Fibroblast of gingiva (primary cell): ENCODE measurements at places on chromosomes 1 and 21.

DNA sequence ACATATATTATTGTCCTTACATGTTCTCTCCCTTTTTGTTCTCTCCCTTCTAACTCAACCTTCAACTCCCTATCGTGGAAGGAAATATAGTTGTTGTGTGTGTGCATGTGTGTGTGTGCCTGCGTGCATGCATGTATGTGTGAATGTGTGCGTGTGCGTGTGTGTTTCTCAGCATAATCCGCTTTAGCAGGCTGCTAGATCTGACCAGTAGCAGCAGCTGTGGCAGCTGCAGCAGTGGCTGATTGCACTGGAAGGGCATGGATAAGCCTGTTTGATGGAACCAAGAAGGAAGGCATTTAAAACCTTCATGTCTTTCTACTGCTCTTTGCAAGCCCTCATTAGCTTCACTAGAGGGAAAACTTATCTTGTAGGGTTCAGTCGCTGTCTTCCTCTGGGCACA lies 65.6 kb upstream of the IRF2BP2 start:
- no peak for DNase-seq

DNA sequence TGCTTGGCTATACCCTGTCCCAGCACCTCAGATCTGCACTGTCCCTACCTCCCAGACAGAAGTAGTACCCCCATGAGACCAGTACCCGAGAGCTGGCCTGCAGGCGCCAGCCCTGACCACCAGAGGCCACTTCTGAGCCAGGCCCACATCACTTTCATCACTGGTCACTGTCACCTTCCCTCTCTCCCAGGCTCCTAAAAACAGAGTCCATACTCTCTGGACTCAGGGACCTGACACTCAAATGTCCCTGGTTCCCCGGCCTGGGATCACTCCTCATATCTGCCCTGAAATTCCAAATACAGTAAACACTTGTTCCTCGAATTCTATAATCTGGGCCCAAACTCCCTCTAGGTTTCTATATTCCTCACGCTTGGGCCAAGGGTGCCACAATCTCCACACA lies 18.7 kb downstream of the TMEM53 start:
- no peak for DNase-seq

DNA sequence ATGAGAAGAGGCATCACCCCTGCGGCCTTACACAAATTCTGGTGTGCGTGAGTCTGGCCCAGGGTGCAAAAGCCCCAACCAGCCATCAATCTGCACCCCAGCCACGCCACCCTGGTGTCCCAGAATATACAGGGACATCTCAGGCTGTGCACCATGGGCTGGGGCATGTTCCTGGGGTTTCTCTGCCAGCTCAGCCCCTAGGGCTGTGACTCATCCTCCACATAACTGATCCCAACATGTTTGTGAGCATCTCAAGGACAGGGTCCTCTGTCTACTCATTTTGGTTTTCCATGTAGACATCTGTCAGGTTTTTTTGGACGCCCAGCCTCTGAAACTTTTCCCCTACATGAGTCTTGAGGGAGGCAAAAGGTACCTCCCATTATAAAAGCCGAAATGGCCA lies 511 bp downstream of the ZNF683 start:
- DNase-seq: no peak

DNA sequence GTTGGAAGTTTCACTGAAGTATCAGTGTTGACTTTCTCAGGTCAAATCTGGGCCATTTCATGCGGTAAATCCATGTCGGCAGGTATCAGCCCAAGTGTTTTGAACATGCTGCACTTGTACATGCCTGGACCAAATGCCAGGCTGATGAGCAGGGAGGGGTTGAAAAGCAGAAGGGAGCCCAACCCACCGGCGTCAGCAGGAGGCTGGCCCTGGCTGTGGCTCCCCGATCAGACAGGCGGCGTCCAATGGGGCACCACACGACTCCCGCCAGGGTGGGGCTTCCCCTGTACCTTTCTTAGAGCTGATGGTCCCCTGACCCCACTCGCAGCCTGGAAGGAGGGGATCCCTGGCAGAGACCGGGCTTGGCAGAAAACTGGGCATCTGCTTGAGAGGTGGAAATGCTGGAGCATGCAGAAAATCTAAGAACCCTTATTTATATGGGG lies 540.0 kb downstream of the KIF26B start:
- no peak for DNase-seq

DNA sequence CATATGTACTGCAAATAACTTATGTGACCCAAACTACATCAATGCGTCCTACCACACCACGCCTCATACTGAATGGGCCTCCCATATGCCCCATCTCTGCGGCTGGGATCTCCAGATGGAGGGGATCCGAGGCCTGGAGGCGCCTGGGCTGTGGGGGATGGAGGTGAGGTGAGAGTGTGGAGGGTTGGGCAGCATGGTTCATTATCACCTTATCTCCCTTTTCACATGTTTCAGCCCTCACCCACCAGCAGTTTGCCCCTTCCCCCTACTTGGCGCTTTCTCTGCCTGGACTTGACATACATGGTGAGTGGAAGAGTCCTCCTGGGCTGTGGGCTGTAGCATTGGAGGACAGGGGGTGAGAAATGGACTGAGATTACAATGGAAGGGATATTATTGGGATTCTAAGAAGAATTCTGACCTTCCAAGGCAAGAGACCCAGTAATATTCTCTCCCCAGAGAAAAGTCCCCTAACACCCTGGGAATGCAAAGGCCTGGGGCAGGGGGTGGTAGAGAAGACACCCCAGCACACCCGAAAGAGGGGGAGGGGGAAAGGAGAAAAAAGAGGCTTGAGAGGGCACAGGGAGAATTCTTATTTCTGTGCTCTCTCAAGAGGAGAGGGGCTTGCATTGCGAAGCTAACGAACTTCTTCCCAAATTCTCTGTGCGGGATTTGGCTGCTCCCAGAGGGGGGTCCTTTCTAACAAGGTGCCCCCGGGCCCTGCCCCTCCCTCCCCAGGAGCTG lies 61.4 kb downstream of the MEF2D start:
- DNase-seq: no peak

- DNase-seq: no peak
Observed at GRCh38 chr1:219415433-219415832, 197.5 kb downstream of the ZC3H11B start.

DNA sequence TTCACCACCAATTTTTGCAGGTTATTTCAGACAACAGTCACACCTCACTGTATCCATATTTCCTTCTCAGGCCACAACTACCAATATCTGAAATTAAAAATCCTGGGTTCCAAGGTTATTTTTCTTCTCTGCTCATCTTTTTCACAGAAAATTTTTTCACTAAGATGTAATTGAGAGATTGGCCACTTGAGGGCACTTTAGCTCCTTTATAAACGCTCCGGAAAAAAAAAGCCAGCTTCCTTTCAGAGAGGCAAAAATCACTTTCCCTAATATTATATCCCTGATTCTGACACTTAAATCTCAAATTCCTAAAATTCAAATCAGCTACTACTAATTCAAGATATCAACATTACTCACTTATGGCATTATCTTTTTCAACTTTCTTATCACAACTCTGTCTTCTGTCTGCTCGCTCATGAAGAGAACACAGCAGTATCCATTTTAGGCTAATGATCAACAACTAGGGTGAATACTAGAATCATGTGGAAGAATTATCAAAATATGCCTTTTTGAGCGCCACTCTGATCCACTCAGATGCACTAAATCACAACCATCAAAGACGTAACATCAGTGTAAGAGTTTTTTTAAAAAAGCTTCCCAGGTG lies 101.4 kb upstream of the RGS1 start:
- no peak for DNase-seq

- no peak for DNase-seq
Observed at GRCh38 chr1:228284148-228284495, 76.3 kb downstream of the OBSCN start.

GRCh38 chr1:178599087-178599486 lies 86.2 kb downstream of the TEX35 start:
- DNase-seq: no peak

GRCh38 chr1:64912191-64912590 lies 54.2 kb downstream of the JAK1 start:
- DNase-seq: no peak

GRCh38 chr1:11765661-11766428 lies 3.9 kb downstream of the C1orf167 start:
- no peak for DNase-seq

- DNase-seq: no peak
Observed at GRCh38 chr1:18536356-18536755, 55.6 kb downstream of the KLHDC7A start.

DNA sequence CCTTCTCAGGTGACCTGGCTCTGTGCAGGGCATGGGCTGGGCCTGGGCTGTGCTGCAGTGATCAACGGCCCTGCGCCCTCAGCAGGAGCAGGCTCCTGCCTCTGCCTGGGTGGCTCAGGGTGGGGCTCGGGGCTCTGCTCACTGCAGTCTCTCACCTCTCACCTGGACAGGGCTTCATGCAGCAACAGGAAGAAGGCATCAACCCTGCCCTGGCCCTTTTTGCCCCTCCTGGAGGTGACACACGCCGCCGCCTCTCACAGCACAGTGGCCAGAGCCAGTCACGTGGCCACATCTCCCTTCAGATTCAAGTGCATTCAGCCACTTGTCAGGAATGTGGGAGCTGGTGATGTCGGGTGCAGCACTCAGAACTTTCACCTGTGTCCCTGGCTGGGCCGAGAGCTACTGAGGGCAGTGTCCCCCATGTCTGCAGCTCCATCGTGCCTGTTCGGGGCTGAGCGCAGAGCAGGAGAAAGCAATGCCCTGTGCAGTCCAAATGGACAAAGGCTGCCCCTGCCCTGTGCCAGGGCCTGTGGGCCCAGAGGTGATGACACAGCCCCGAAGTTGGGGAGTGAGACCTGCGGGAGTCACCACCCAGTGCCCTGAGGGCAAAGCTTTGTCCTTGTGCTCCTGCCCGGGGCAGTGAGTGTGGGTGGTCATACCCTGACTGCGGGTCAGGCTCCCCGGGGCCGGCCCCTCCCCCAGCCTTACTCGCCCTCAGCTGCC lies 314.0 kb downstream of the PTPRU start:
- DNase-seq: no peak

DNA sequence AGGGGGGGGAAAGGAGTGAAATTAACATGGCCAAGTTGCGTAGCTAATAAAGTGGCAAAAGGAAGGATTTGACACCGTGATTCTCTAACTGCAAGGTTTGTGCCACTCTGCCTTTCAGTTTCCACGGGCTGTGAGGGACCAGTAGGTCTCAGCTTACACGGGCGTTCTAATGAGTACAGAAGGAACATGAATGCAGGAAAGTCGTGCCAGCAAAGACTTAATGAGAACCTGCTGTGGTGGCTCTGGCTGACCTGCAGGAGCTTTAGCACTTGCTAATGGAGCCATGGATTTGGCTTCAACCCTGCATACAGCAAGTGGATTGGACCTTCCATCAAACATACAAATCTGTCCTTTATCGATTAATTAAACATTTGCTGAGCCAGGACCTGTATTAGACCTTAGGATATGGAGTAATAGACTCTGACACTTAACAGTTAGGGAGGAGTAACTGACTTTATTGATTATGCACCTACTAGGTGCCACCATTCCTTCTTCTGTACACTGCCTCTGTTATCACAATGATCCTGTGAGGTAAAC lies 15.1 kb upstream of the PITHD1 start:
- DNase-seq: peak; percentile 83

DNA sequence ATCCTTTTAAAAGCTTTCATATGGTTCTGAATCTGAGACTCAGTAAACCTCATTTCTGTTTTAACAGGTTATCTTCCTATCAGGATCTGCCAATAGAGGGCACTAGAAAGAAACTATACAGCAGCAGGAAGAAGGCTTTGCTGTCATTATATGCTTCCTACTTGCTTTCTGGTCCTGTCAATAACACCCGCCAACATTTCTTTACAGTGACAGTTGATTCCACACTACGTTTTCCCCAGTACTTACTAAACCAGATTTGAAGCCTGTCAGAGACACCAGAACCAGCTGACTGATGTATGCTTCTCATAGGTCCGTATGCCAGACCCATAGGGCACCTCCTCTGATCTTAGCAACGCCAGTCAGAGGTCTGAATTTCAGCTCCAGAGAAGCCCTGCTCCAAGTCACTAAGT lies 341.0 kb upstream of the NEGR1 start:
- DNase-seq: peak; percentile 45

DNA sequence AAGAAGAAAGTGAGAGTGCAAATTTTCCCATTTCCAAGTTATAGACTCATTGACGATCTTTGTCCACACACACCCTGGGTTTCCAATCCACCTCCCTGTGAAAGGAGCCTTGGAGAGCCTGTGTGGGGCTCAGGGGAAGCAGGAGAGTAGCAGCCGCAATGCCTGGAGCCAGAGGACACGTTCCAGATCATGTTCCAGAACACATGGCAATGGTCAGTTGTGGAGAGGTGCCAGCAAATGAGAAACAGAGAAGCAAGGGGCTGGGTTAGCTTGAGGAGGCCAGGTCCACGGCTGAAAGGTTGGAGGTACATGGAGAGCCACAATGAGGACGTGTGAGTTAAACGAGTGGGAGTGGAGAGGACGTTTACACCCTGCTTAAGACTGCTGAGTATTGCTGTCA lies 33.0 kb upstream of the SIPA1L2 start:
- DNase-seq: peak; percentile 14

GRCh38 chr1:215241451-215241850 lies 158.9 kb downstream of the KCNK2 start:
- DNase-seq: no peak

GRCh38 chr1:221164951-221165838 lies 286.0 kb downstream of the HLX start:
- DNase-seq: no peak

DNA sequence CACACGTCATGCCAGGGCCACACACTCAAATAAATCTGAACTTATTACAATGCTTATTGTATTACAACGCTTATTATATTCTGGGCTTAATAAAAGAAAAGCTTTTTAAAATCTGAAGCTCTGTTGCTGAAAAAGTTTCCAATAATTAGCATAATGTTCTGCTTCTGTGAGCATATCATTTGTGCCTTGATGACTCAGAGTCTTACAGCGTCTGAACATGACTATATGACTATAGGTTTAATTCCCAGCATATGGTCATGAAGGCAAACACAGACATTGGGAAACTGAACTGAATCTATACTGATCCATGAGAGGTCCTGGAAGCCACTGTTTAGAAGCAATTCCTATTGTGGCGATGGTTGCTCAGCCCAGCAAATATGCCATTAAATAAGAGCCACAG lies 66.3 kb downstream of the SIM2 start:
- no peak for DNase-seq

- DNase-seq: no peak
Observed at GRCh38 chr1:100614570-100614969, 76.6 kb downstream of the GPR88 start.

DNA sequence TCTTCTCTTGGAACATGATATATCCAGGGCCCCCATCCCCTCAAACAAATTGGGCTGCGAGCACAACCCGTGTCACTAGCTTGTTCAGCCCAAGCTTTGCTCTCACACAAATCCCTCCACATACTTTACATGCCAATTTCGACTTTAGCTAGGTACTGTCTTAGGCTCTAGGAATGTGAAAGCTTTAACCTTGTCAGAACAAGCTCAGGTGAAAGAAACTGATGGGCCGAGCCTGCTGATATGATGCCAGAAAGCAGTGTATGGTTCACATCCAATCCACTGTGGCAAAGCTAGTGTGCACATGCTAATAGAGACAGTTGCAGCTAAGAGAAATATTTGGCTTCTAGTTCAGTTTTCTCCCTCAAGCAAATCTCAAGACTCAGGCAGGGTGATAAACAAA lies 79.5 kb downstream of the TNFSF18 start:
- no peak for DNase-seq
